Endothelial cell (in vitro differentiated cells): ENCODE measurements at places on chromosomes 16 and 17.

DNA sequence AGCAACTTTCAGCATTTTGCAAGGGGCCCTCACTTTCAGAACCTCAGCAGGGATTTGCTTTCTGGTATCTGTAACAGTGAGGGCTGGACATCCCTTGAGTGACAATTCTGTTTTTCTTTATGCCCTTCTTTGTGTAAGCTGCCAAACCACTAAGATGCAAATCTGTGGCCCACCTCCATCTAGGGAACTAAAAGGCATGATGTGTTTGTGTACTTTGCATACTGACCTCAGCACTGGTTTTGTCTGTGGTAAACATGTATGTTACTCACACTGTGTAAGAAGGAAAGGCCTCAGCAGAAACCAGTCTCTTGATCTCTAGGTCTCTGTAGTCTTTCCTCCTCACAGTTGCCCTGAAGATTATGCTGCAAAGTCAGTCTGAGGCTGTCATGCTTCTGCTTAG, 396.6 kb upstream of the DYNLRB2 start:
- no peak overlapping the region for H3K27ac ChIP-seq
- H3K36me3 ChIP-seq, result no peaks in the 10 kb centered on the region
- H3K4me3 ChIP-seq, result no peak overlapping the region
- H3K4me1 ChIP-seq, result no peaks in the 10 kb centered on the region
- no peak for DNase-seq

- H3K4me3 ChIP-seq, result peak overlapping the region; percentile 85
- peaks cover 19% of the 10 kb centered on the region for H3K36me3 ChIP-seq
- H3K4me1 ChIP-seq, result peaks cover 22% of the 10 kb centered on the region
- H3K27me3 ChIP-seq, result peaks cover 9% of the 10 kb centered on the region
- peak overlapping the region; percentile 80 for H3K27ac ChIP-seq
Observed at GRCh38 chr17:27293359-27293897, 486 bp upstream of the WSB1 start.

DNA sequence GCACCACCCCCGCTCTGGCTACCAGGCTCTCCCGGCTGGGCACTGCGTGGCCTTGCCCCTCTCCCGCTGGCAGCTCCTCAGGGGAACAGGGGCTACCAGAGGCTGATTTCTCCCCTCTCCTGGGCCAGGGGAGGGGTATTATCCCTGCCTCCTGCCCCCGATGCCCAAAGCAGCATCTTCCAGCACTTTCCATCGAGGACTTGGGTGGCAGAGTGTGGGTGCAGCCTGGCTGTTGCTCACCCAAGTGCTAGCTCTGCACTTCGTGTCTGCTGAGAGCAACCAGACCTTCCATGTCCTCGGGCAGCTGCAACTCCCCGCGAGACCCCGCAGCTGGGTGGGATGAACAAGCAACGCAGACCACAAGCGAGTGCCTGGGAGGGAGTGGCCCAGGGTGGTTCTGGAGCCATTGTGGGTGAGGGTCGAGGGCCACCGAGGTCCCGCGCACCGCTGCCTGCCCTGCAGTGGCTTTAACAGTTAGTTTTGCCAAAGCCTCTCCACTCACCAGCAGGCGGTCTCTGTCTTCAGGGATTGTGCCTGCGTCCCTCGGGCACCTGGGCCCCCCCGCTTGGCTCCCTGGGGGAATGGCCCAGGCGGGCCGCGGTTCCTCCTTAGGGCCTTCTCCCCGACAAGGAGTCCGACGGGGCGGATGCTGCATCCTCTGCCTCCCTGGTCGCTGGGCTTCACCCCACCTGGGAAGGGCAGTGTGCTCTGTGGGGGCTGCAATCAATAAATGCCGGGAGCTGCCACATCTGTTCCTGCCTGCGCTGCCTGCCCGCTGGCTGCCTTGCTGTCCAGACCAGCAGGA, 8.4 kb downstream of the SLC25A10 start:
- peaks cover 10% of the 10 kb centered on the region for H3K4me1 ChIP-seq
- no peak overlapping the region for H3K4me3 ChIP-seq
- DNase-seq, result no peak
- H3K27ac ChIP-seq, result no peak overlapping the region
- H3K27me3 ChIP-seq, result peaks cover 7% of the 10 kb centered on the region

GRCh38 chr17:43768382-43768781, 9.8 kb upstream of the SOST start:
- peak overlapping the region; percentile 50 for H3K4me3 ChIP-seq
- H3K4me1 ChIP-seq, result peaks cover 5% of the 10 kb centered on the region
- H3K27me3 ChIP-seq, result no peaks in the 10 kb centered on the region
- no peak overlapping the region for H3K27ac ChIP-seq
- DNase-seq, result no peak
- H3K36me3 ChIP-seq, result peaks cover 22% of the 10 kb centered on the region

- H3K27ac ChIP-seq, result no peak overlapping the region
- H3K27me3 ChIP-seq, result peaks cover 3% of the 10 kb centered on the region
- H3K4me1 ChIP-seq, result peaks cover 13% of the 10 kb centered on the region
- H3K36me3 ChIP-seq, result peaks cover 15% of the 10 kb centered on the region
- H3K4me3 ChIP-seq, result no peak overlapping the region
- DNase-seq, result no peak
Observed at GRCh38 chr16:84485255-84486010, 19.0 kb downstream of the MEAK7 start.

DNA sequence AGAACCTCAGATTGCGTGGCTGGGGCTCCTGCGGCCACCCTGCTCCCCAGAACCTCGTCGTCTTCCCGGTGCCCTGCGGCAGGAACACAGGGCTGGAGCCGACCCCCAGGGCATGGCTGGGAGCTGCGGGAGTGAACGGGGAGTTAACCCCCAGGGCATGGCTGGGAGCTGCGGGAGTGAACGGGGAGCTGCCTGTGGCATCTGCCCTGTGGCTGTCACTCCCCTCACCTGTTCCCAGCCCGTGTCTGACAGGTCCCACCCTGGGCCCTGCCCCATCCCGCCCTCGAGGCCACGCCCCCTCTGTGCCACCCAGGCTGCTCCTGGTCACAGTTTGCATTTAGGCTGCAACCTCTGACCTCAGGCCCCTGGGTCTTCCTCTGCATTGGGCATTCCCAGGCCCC, 39.4 kb upstream of the ACSF3 start:
- no peaks in the 10 kb centered on the region for H3K36me3 ChIP-seq
- peaks cover 3% of the 10 kb centered on the region for H3K27me3 ChIP-seq
- DNase-seq, result no peak
- no peak overlapping the region for H3K4me3 ChIP-seq
- H3K4me1 ChIP-seq, result no peaks in the 10 kb centered on the region
- no peak overlapping the region for H3K27ac ChIP-seq

GRCh38 chr17:21376759-21377690, 868 bp downstream of the KCNJ12 start:
- H3K4me3 ChIP-seq, result peak overlapping the region; percentile 21
- H3K4me1 ChIP-seq, result peaks cover 4% of the 10 kb centered on the region
- H3K27me3 ChIP-seq, result peaks cover 27% of the 10 kb centered on the region
- no peaks in the 10 kb centered on the region for H3K36me3 ChIP-seq
- DNase-seq, result peak; percentile 31

DNA sequence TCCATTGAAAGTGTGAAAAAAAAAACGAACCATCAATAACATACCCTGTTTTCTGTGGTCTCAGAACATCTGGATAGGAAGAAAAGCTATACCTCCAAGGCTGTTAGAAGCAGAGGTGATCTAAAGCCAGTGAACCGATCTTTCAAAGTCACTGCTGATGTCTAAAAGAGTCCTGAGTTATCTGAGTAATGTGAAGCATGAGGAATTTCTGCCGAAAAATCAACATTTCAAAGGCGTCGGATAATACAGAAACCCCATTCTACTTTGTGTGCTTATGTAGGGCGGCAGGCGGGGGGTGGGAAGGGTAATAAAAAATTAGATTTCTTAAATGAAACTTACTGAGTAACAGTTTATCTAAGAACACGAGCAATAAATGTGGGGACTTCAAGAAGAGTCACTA, 3.9 kb downstream of the XYLT1 start:
- H3K27ac ChIP-seq, result no peak overlapping the region
- H3K27me3 ChIP-seq, result peaks cover 15% of the 10 kb centered on the region
- DNase-seq, result no peak

DNA sequence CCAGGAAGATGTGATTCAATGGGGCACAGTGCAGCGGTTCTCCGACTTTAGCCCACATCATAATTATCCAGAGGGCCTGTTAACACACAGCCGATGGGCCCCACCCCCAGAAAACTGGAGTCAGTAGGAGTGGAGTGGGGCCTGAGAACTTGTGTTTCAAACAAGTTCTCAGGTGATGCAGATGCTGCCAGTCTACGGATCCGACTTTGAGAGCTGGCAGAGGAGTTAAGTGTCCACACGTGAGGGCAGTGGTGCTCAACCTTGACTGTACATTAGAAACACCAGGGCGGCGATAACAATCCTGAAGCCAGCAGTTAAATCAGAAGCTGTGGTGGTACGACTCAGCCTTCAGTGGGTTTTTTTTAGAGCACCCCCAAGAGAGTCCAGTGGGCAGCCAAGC, 75.0 kb downstream of the GPRC5B start:
- H3K4me1 ChIP-seq, result peaks cover 13% of the 10 kb centered on the region
- H3K36me3 ChIP-seq, result peaks cover 22% of the 10 kb centered on the region
- no peak overlapping the region for H3K4me3 ChIP-seq
- H3K27me3 ChIP-seq, result peaks cover 3% of the 10 kb centered on the region
- no peak overlapping the region for H3K27ac ChIP-seq
- no peak for DNase-seq

- H3K36me3 ChIP-seq, result no peaks in the 10 kb centered on the region
- H3K27me3 ChIP-seq, result no peaks in the 10 kb centered on the region
- no peaks in the 10 kb centered on the region for H3K4me1 ChIP-seq
Observed at GRCh38 chr17:41264599-41264998, 579 bp upstream of the KRTAP9-6 start.

GRCh38 chr17:9290226-9290613, 268.9 kb downstream of the NTN1 start:
- H3K36me3 ChIP-seq, result no peaks in the 10 kb centered on the region
- no peak for DNase-seq
- no peak overlapping the region for H3K4me3 ChIP-seq
- no peak overlapping the region for H3K27ac ChIP-seq
